Esophagus squamous epithelium (tissue), 5 donors: ENCODE measurements at places on chromosomes 5 and 9. TPM values are rescaled to one million over a fixed set of nuclear protein-coding genes. Genes with fewer than 3 reads are reported as not detected.

DNA sequence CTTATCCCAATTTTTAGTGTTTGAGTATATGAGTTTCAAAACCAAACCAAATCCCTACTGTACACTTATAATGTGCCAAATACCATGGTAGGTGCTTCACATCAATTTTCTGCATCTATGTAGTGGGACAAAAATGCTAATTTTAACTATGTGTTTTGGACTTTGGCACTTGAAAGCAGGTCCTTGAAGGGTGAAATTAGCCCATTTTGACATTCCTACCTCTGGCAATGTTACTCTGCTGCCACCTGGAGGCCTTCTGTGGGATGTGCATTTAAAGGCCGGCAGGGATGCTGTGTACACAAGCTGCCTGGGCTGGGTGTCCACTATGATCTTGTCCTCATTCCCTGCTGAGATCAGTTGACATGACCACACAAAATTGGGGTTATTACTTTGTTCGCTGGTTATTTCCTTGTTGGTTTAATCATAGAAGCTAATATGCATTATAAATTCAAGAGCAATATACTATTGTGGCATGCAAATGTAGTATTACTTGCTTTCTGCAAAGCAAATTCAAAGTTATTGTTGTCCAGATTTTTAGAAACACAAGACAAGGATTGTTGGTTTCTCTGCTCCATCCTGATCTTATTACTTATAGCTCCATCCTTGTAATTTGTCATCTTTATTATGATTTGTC lies 166.8 kb downstream of the ARHGEF28 start:
- no peaks in the 10 kb centered on the region for H3K27me3 ChIP-seq
- no peak overlapping the region for H3K27ac ChIP-seq
- H3K4me1 ChIP-seq = no peaks in the 10 kb centered on the region
- DNase-seq = no peak
- no peak overlapping the region for H3K4me3 ChIP-seq

- no peaks in the 10 kb centered on the region for H3K4me1 ChIP-seq
- H3K36me3 ChIP-seq = no peaks in the 10 kb centered on the region
- H3K4me3 ChIP-seq = no peak overlapping the region
- no peaks in the 10 kb centered on the region for H3K27me3 ChIP-seq
- no peak overlapping the region for H3K27ac ChIP-seq
- no peak for DNase-seq
Observed at GRCh38 chr5:11909471-11909870, 5.2 kb upstream of the CTNND2 start.

The EEIG1 gene
- 65.0 TPM for total RNA-seq

- H3K4me1 ChIP-seq = peaks cover 15% of the 10 kb centered on the region
- H3K4me3 ChIP-seq = peak overlapping the region; percentile 24
- DNase-seq = no peak
- H3K27ac ChIP-seq = peak overlapping the region; percentile 94
- peaks cover 19% of the 10 kb centered on the region for H3K36me3 ChIP-seq
- no peaks in the 10 kb centered on the region for H3K27me3 ChIP-seq
Observed at GRCh38 chr9:35603506-35603985, 1.5 kb upstream of the TESK1 start.

- DNase-seq = no peak
- H3K27ac ChIP-seq = no peak overlapping the region
Observed at GRCh38 chr5:45376417-45376816, 319.8 kb downstream of the HCN1 start.

- DNase-seq = no peak
- no peaks in the 10 kb centered on the region for H3K27me3 ChIP-seq
- H3K36me3 ChIP-seq = no peaks in the 10 kb centered on the region
- no peaks in the 10 kb centered on the region for H3K4me1 ChIP-seq
- H3K4me3 ChIP-seq = no peak overlapping the region
Observed at GRCh38 chr5:145689235-145689634, 145.9 kb downstream of the PRELID2 start.

The BTNL9 gene
- 5.3 TPM for total RNA-seq

The CCDC171 gene
- total RNA-seq = 2.9 TPM

The GLDC gene
- total RNA-seq = 2.1 TPM
